ENCODE measurements at places on chromosomes 4 and X. TPM values are rescaled to one million over a fixed set of nuclear protein-coding genes. Genes with fewer than 3 reads are reported as not detected.

- DNase-seq = no peak
These were observed 521.4 kb downstream of the RPA4 start for GRCh38 chrX:97405031-97405660.

DNA sequence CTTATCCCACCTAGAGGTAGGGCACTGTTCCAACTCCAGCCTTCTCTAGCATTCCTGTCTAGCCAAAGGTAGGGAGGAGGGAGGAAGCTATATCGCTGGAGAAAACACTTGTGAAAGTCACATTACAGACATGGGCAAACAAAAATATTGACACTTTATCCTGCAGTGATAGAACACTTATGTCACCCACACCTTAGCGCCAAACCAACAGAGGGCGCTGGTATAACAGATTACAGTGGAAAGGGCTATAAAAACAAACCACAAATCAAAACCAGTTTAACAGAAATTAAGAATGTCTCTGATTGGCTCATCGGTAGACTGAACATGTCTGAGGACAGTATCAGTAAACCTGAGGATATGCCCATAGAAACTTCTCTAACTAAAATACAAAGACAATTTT is 451.3 kb downstream of the TLL1 start:
- no peak for DNase-seq

DNA sequence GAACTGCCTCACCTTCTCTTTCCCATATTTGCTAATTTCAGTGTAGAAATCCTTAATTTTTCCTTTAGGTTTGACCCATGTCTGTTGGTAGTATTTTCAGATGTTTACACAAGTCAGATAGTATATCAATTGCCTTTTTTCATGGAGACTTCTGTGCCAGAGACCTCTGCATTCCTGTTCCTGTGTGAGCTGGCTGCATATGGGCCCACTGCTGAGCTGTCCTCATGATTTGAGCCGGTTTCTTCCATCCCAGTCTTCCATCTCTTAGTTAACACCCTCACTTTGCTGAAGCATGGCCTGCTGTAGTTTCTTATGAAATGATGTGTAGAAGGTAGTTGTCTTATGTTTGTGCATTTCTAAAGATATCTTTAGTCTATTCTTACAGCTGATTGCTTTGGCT is 40.0 kb downstream of the CDS1 start:
- no peak for DNase-seq

VCX2 gene
- total RNA-seq = not detected

CTAG2 gene
- not detected for total RNA-seq

PABPC4L gene
- total RNA-seq = 8.2 TPM

Measured in skin of body (tissue), 3 donors.